CD4-positive, alpha-beta T cell treated with Interleukin-1 beta for 1 hour (primary cell): ENCODE measurements at places on chromosomes 3 and 15.

GRCh38 chr3:81734742-81735141 is 26.7 kb downstream of the GBE1 start:
- no peak for DNase-seq

DNA sequence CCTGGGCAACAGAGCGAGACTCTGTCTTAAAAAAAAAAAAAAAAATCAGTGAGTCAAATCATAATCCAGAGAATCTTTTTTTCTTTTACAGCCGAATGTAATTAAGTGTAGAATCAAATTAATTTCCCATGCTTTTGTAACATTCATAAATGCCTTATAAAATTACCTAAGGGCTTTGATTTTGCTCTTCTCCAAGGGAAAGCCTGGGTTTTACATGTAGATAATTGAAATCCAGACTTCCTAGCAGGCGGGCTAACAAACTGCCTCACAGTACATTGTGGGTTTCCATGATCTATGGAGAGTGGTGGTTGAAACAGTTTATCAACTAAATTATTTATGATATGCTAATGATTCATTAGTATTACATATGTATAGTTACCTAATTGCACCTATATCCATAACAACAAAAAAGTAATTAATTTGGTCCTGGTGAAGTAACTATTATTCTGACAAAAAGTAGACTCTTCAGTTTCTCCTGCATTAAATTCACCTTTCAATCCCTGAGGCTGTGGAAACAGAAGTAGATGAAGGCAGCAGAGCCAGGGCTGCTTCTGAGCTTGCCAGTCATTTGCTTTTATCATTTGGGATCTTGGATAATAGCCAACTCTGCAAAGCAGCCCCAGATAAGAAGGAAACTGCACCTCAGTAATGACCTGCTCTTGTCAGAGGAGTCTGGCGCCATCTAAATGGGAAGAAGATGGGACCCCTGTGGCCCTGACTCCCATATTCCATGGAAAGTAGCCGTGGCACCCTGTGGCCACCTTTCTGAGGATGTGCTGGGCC is 9.5 kb downstream of the CCR9 start:
- no peak for DNase-seq

DNA sequence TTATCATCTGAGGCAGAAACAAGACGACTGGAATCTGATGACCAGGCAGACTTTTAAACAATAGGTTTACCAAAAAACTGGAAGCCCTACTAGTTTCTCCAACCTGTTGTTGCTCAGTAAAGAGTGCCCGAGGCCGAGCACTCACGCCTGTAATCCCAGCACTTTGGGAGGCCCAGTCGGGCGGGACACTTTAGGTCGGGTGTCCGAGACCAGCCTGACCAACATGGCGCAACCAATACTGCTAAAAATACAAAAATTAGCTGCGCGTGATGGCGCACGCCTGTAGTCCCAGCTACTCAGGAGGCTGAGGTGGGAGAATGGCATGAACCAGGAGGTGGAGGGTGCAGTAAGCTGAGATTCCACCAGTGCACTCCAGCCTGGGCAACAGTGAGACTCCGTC is 1.1 kb upstream of the WDR5B start:
- DNase-seq = no peak

- no peak for DNase-seq
These were observed 108.3 kb upstream of the UBE2E1 start for GRCh38 chr3:23697416-23697815.

- no peak for DNase-seq
These were observed 10.4 kb downstream of the ARMC8 start for GRCh38 chr3:138197524-138197923.

DNA sequence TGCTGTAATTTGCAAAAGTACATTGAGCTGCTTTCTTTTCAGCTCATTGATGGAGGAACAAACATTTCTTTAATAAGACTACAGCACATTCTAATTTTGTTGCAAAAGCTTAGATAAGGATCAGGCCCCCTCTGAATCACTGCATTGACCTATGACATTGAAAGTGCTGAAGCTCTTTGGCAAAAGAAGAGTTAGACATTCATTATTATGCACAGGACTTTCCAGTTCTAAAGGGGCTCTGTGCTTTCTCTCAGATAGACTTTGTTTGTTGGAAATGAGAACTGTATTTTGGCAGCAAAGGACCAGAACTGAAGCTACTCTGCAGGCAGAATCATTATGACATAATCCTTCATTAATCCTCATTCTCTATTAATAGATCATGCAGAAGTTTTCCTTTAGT is 252.9 kb upstream of the SOX2 start:
- no peak for DNase-seq

DNA sequence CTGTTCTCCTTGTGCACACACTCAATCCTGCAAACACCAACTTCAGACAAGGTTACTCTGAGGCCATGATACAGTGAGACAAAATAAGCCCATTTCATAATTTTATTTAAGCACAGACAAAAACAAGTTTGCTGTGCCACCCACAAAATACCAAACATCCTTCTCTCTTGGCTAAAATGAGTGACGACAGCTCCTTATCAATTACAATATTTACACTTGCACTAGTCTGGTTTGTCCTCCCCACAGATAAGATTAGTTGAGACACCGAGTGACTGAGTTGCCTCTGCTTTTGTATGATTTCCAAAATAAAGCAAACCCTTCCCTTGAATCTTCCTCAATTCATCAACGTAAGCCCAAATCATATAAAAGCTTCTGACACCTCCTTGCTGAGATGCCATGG is 233.5 kb upstream of the ATP10A start:
- no peak for DNase-seq

DNA sequence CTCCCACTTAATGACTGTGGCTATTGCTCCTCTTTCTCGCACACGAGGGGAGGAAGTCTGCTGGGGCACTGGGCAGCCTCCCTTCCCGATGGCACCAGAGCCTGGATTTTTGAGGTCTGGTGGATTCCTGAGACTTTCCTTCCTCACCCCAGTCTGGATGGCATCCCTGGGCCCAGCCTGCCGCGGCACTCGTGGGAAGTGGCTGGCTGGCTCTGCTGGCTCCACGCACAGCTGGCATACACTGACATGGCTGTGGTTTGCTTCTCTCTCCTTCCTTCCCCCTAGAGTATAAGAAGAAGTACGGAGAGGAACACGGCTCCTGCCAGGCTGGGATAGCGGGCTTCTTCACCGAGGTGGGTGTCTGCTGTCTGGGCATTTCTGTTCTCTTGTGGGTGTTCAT is 319.8 kb upstream of the LRRFIP2 start:
- DNase-seq = no peak

DNA sequence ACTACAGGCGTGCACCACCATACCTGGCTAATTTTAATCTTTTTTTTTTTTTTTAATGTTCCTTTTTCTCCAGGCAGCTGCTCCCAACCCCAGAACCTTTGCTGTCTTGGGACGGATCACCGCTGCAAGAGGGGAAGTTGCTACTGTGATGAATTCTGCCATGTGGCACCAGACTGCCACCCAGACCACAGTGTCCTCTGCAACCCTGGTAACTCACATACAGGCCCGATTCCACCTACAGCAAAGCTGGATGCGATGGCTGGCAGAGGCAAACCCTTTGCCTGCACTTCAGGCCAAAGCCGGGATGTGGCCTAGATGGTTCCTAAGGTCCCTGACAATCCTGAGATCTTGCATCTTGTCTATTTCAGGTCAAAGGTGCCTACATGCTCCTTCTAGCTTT is 12.7 kb upstream of the MUC20 start:
- no peak for DNase-seq

GRCh38 chr3:157508461-157508860 is 5.2 kb upstream of the VEPH1 start:
- no peak for DNase-seq

GRCh38 chr3:99500485-99500884 is 137.9 kb upstream of the COL8A1 start:
- no peak for DNase-seq

GRCh38 chr3:149270180-149270579 is 48.6 kb upstream of the CP start:
- no peak for DNase-seq
